Esophagus squamous epithelium (tissue), 5 donors: ENCODE measurements at places on chromosomes 4 and X. TPM values are rescaled to one million over a fixed set of nuclear protein-coding genes. Genes with fewer than 3 reads are reported as not detected.

DNA sequence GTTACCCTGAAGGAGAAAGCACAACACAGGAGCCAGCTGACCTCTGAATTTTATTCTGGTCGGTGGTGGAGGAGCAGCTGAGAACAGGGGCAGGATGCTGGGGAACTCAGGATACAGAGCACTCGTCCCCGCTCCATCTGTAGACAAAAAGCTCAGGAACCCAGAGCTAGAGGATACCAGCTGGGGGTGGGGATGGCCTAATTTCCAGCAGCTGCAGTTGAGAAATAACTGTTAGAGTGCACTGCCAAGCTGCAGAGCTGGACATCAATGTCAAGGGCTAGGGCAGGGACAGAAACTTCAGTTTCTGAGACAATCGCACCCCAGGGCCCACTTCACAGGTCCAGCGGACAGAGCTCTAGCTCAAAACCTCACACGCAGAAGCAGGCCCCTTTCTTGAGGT lies 122.1 kb upstream of the GUCY1A1 start:
- no peaks in the 10 kb centered on the region for H3K36me3 ChIP-seq
- H3K4me1 ChIP-seq = peaks cover 6% of the 10 kb centered on the region
- H3K27me3 ChIP-seq = no peaks in the 10 kb centered on the region
- no peak for DNase-seq

- no peak for DNase-seq
- no peaks in the 10 kb centered on the region for H3K27me3 ChIP-seq
- no peak overlapping the region for H3K4me3 ChIP-seq
- no peaks in the 10 kb centered on the region for H3K4me1 ChIP-seq
- no peaks in the 10 kb centered on the region for H3K36me3 ChIP-seq
Measured at GRCh38 chrX:46681849-46682248, 77.1 kb downstream of the SLC9A7 start.

GRCh38 chr4:10973686-10974085 lies 289.1 kb upstream of the CLNK start:
- DNase-seq = no peak
- no peak overlapping the region for H3K4me3 ChIP-seq
- H3K36me3 ChIP-seq = no peaks in the 10 kb centered on the region
- H3K27me3 ChIP-seq = no peaks in the 10 kb centered on the region
- no peaks in the 10 kb centered on the region for H3K4me1 ChIP-seq

GRCh38 chr4:20015636-20016224 lies 236.0 kb upstream of the SLIT2 start:
- no peak for DNase-seq
- H3K27me3 ChIP-seq = no peaks in the 10 kb centered on the region
- H3K27ac ChIP-seq = no peak overlapping the region
- H3K36me3 ChIP-seq = no peaks in the 10 kb centered on the region
- no peaks in the 10 kb centered on the region for H3K4me1 ChIP-seq

DNA sequence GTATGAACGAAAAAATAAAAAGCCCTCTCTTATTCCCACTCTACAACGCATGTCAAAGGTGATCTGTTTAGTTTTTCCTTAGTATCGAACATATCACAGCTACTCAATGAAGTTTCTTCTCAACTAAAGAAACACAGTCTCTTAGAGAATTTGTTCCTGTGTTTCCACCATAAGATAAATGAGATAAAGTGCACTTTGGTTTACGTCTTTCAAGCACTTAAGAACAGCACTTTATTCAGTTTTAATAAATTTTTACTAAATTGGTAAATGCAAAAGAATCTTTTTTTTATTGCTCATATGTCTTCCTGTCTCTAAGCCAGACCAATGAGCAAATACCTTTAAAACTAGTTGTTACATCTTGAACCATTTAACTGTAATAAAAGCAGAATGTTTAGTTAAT lies 259.8 kb downstream of the CHIC1 start:
- no peak for DNase-seq
- H3K27me3 ChIP-seq = no peaks in the 10 kb centered on the region
- no peaks in the 10 kb centered on the region for H3K36me3 ChIP-seq
- no peaks in the 10 kb centered on the region for H3K4me1 ChIP-seq

- peak overlapping the region; percentile 44 for H3K4me3 ChIP-seq
- no peaks in the 10 kb centered on the region for H3K36me3 ChIP-seq
- H3K27me3 ChIP-seq = no peaks in the 10 kb centered on the region
- H3K27ac ChIP-seq = peak overlapping the region; percentile 28
Measured at GRCh38 chr4:89056292-89056952, 563 bp downstream of the FAM13A start.

DNA sequence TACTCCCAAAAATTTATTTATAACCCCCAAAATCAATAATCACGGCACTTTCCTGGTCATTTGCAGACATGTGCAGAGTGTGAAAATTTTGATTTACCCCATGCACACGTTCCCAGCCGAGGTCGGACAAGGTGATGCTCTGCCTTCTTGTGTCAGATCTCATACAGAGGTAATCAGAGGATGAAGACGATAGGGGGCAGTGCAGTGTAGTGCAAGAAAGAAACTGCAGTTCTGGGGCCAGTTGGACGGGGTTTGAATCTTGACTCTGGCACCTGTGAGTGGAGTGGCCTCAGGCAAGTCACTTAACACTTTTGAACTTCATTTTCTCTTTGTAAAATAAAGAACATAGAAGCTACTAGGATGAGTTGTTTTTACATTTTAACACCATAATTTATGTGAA lies 88.4 kb downstream of the FRMPD3 start:
- no peaks in the 10 kb centered on the region for H3K36me3 ChIP-seq
- no peak for DNase-seq
- no peak overlapping the region for H3K4me3 ChIP-seq
- no peaks in the 10 kb centered on the region for H3K27me3 ChIP-seq
- H3K27ac ChIP-seq = no peak overlapping the region

GRCh38 chrX:71909956-71910355 lies 689 bp upstream of the NHSL2 start:
- peaks cover 56% of the 10 kb centered on the region for H3K27me3 ChIP-seq
- no peak overlapping the region for H3K27ac ChIP-seq
- no peak for DNase-seq
- H3K4me3 ChIP-seq = peak overlapping the region; percentile 18

GRCh38 chrX:120671963-120672362 lies 42.1 kb upstream of the C1GALT1C1 start:
- no peaks in the 10 kb centered on the region for H3K36me3 ChIP-seq
- DNase-seq = no peak
- H3K27me3 ChIP-seq = no peaks in the 10 kb centered on the region
- H3K4me3 ChIP-seq = no peak overlapping the region
- peak overlapping the region; percentile 39 for H3K27ac ChIP-seq

GRCh38 chr4:2799971-2800690 lies 7.2 kb downstream of the SH3BP2 start:
- peaks cover 83% of the 10 kb centered on the region for H3K4me1 ChIP-seq
- H3K27me3 ChIP-seq = no peaks in the 10 kb centered on the region
- peak overlapping the region; percentile 86 for H3K27ac ChIP-seq

DNA sequence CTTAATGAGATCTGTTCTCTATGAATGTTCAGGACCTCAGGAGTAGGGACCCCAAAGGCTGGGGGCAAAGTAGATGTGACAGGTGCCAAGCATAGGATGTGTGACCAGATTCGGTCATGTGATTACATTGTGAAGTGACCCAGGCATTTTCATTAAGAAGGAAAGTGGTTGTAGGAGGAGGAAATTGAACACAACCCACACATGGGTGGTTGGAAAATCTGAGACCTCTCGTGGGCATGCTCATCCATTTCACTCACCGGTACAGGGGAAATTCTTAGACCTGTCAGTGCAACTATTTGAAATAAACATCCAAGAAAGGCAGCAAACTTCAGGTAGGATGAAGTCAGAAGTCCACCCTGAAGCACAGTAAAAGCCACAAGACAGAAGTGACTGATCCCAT lies 43.5 kb upstream of the CD99 start:
- no peaks in the 10 kb centered on the region for H3K4me1 ChIP-seq
- H3K27ac ChIP-seq = no peak overlapping the region
- no peaks in the 10 kb centered on the region for H3K27me3 ChIP-seq
- no peak overlapping the region for H3K4me3 ChIP-seq

DNA sequence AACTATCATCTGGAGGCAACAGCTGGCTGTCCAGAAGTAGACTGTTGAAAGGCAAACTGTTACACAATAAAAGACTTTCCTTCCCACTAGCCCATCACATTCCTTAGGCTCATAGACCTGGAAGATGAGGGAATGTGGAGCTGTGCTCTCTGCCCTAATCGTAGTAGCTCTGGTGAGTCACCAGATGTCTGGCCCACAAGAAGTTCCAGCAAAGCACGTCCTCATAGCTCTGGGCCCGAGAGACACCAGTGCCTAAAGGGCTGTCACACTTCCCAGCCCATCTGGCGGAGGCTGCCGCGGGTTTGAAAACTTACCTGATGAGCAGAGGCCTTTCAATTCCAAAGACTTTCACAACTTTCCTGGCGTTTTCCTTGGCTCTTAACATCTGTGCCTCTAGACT lies 81.7 kb upstream of the STOX2 start:
- DNase-seq = no peak
- H3K4me3 ChIP-seq = no peak overlapping the region
- no peaks in the 10 kb centered on the region for H3K36me3 ChIP-seq
- no peaks in the 10 kb centered on the region for H3K27me3 ChIP-seq
- H3K4me1 ChIP-seq = peaks cover 12% of the 10 kb centered on the region

GRCh38 chrX:134963041-134963440 lies 27.8 kb upstream of the SMIM10 start:
- H3K36me3 ChIP-seq = no peaks in the 10 kb centered on the region
- H3K4me1 ChIP-seq = no peaks in the 10 kb centered on the region
- no peak overlapping the region for H3K27ac ChIP-seq
- H3K27me3 ChIP-seq = no peaks in the 10 kb centered on the region
- no peak overlapping the region for H3K4me3 ChIP-seq

GRCh38 chr4:156958276-156959074 lies 13.1 kb downstream of the PDGFC start:
- no peaks in the 10 kb centered on the region for H3K36me3 ChIP-seq
- H3K27me3 ChIP-seq = no peaks in the 10 kb centered on the region
- no peak overlapping the region for H3K4me3 ChIP-seq
- peak overlapping the region; percentile 38 for H3K27ac ChIP-seq

DNA sequence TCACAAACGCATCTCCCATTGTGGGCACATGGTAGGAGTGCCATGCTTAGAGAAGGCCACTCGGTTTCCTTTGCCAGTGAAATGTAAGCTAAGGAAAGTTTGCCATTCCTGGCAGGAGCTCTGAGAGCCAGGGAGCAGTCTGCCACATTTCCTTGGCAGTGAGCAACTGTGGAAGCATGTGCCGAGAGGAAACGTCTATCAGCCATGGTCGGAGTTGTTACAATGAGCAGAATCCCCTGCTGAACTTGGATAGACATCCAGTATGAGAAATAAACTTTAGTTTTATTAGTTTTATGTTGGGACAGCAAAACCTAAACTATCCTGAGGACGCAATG lies 51.1 kb downstream of the ENOPH1 start:
- H3K27me3 ChIP-seq = no peaks in the 10 kb centered on the region
- DNase-seq = no peak
- H3K27ac ChIP-seq = no peak overlapping the region
- no peak overlapping the region for H3K4me3 ChIP-seq

GRCh38 chrX:47218280-47218919 lies at the start of gene CDK16:
CDK16 (plus strand) TSS chrX:47218681; CDS start chrX:47223558, 4,877 bp downstream.
- peaks cover 19% of the 10 kb centered on the region for H3K36me3 ChIP-seq
- peaks cover 40% of the 10 kb centered on the region for H3K4me1 ChIP-seq
- no peaks in the 10 kb centered on the region for H3K27me3 ChIP-seq
- no peak for DNase-seq
- H3K27ac ChIP-seq = peak within 1 kb of the TSS; percentile 99

- H3K36me3 ChIP-seq = no peaks in the 10 kb centered on the region
- H3K4me1 ChIP-seq = no peaks in the 10 kb centered on the region
- DNase-seq = no peak
- no peak overlapping the region for H3K4me3 ChIP-seq
- no peak overlapping the region for H3K27ac ChIP-seq
Measured at GRCh38 chr4:134260126-134260525, 58.5 kb upstream of the PABPC4L start.

GRCh38 chr4:67393699-67394281 lies 151.5 kb downstream of the CENPC start:
- H3K4me3 ChIP-seq = no peak overlapping the region
- H3K27ac ChIP-seq = no peak overlapping the region
- no peaks in the 10 kb centered on the region for H3K4me1 ChIP-seq
- peaks cover 6% of the 10 kb centered on the region for H3K27me3 ChIP-seq

GRCh38 chrX:131595120-131595519 lies 51.2 kb downstream of the OR13H1 start:
- no peak for DNase-seq
- H3K4me1 ChIP-seq = no peaks in the 10 kb centered on the region
- no peak overlapping the region for H3K4me3 ChIP-seq
- no peaks in the 10 kb centered on the region for H3K27me3 ChIP-seq
- H3K36me3 ChIP-seq = no peaks in the 10 kb centered on the region

DNA sequence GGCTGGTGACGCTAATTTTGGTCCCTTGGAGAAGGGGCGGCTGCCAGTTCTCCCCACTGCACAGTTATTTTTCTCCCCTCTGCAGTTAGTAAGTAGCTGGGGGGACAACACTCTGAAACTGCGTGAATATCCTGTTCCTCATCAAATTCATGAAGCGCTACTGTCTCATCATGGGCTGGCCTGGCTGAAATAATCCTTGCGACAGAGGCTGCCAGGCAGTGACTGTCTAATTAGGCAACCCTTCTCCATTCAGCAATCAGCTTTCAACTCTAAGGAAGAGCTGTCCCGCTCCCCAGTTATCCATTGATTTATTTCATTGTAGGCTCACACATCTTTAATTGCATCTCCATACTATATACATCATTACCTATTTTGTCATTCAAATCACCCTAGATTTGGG lies 8.2 kb downstream of the SH3TC1 start:
- no peaks in the 10 kb centered on the region for H3K27me3 ChIP-seq
- H3K36me3 ChIP-seq = no peaks in the 10 kb centered on the region
- DNase-seq = no peak
- no peak overlapping the region for H3K4me3 ChIP-seq
- peaks cover 37% of the 10 kb centered on the region for H3K4me1 ChIP-seq
- H3K27ac ChIP-seq = no peak overlapping the region

- H3K4me3 ChIP-seq = peak within 1 kb of the TSS; percentile 40
- peaks cover 16% of the 10 kb centered on the region for H3K4me1 ChIP-seq
- H3K27me3 ChIP-seq = peaks cover 68% of the 10 kb centered on the region
- DNase-seq = no peak
- no peak within 1 kb of the TSS for H3K27ac ChIP-seq
Measured at GRCh38 chrX:25015486-25016360, at the start of gene ARX. ARX (minus strand) TSS chrX:25015965; CDS start chrX:25015737, 228 bp downstream.

DNA sequence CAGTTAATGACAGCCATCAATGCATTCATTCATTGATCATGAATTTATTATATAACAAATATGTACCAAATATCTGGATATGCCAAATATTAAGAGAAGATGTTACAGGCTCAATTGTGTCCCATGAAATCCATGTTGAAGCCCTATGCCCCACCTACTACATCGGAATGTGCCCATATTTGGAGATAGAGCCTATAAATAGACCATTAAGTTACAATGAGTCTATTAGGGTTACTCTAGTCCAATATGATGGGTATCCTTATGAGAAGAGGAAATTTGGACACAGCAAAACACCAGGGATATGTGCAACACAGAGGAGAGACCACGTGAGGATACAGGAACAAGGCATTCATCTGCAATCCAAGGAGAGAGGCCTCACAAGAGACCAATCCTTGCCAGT lies 634.5 kb downstream of the DMD start:
- H3K4me1 ChIP-seq = no peaks in the 10 kb centered on the region
- H3K4me3 ChIP-seq = no peak overlapping the region
- H3K36me3 ChIP-seq = no peaks in the 10 kb centered on the region

BMX gene
- not detected for total RNA-seq

PNPLA4 gene
- 8.6 TPM for total RNA-seq

IRF2 gene
- total RNA-seq = 30.2 TPM

ATP8A1 gene
- 2.7 TPM for total RNA-seq

KLB gene
- total RNA-seq = 0.34 TPM

KCND1 gene
- total RNA-seq = not detected

RPA4 gene
- total RNA-seq = not detected

DUSP21 gene
- total RNA-seq = not detected

MGAT4D gene
- not detected for total RNA-seq

TGIF2LX gene
- not detected for total RNA-seq

FAM9B gene
- total RNA-seq = not detected
